ENCODE measurements at places on chromosomes 3 and 15. TPM values are rescaled to one million over a fixed set of nuclear protein-coding genes. Genes with fewer than 3 reads are reported as not detected.

DNA sequence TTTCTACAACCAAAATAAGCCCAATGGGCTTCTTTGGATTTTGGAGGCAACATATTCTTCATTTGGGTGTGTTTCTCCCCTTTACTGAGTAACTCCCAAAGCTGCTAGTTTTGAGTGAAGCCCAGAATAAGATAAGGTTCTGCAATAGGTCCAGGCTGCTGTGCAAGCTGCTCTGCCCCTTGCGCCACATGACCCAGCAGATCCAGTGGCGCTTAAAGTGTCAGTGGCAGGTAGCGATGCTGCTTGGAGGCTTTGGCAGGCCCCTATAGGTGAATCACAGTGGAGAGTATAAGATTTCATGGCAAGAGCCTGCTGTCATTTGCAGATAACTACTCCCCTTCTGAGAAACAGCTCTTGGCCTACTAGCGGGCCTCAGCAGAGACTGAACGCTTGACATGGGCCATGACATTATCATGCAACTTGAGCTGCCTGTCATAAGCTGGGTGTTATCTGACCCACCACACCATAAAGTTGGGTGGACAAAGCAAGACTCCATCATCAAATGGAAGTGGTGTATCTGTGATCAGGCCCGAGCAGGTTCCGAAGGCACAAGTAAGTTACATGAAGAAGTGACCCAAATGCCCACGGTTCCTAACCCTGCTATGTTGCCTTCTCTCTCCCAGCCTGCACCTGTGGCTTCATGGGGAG, 88.4 kb upstream of the OXTR start:
- no peak for DNase-seq

- DNase-seq, result no peak
Measured at GRCh38 chr3:130679218-130679617, 67.4 kb downstream of the PIK3R4 start.

DNA sequence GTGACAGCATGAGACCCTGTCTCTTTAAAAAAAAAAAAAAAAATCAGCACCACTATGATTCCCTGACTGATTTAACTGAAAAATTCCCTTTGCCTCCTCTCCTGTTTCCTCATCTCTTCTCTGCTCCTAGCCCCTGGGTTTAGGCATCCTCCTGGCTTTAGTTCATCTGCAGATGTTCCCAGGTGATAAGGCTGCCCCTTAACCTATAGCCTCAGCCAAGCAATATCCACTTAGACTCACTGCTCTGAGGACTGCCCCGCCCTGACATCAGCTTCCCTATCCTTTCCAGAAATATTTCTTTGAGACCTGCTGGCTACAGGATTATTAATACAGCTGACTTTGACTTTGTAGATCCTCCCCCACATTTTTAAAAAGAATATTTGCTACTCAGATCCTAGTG, 39.4 kb upstream of the HACD2 start:
- no peak for DNase-seq

DNA sequence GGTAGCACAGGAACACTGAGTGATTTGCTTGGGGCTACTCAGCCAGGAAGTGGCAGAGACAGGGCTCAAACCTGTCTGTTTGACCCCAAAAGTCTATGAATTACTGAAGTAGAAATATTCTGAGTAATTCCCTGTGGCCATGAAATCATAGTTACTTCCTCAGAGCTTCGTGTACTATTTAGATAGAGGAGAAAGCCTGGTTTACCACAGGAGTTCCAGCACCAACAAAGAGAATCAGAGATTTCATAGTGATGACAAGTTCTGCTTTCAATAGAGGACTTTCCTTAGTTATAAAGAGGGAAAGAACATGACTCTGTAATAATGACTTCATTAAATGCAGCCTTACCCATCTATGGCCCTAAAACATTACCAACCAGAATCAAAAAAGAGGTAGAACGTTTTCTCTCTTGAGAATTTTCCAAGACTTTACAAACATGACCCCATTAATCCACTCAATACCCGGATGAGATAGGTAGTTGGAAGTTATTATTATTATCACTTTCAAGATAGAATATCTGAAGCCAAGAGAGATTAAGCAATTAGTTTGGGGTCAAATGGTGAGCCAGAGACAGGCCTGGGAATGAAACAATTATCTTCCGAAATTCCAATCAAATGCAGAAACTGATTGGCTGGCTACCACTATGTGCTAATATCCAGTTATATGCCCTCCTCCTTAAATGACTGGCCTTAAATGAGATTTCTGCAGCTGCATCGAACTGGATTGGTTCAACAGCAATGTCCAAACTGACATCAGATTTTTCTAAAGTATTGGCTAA, 13.6 kb upstream of the WNT5A start:
- DNase-seq, result no peak

DNA sequence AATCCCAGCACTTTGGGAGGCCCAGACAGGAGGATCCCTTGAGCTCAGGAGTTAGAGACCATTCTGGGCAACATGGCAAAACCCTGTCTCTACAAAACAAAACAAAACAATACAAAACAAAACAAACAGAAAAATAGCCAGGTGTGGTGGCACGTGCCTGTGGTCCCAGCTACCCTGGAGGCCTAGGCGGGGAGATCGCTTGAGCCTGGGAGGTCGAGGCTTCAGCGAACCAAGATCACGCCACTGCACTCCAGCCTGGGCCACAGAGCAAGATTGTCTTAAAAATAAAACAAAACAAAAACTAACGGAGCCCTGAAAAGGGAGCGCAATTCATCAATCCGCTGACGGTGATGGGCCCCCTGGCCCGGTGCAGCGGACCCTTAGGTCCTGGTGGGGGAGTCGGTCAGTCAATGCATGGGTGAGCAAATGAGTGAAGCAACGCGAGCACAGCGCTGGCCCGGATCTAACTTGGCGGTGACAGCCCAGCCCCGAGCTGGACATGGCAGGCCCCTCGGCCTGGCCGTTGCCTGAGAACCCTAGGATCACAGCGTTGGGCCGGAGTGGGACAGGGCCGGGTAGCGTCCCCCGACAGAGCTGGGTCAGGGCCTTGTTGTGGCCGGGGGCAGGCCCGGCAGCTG, 52.4 kb upstream of the BLM start:
- no peak for DNase-seq

- no peak for DNase-seq
Measured at GRCh38 chr3:170634663-170635384, 48.9 kb upstream of the SLC7A14 start.

GRCh38 chr3:73324203-73325155, 263.0 kb downstream of the EBLN2 start:
- no peak for DNase-seq

GRCh38 chr3:16366581-16366980, 101.6 kb downstream of the OXNAD1 start:
- DNase-seq, result no peak

GRCh38 chr3:186880406-186880805, 37.9 kb downstream of the ADIPOQ start:
- DNase-seq, result no peak

- DNase-seq, result no peak
Measured at GRCh38 chr3:136624371-136624770, 127.8 kb downstream of the STAG1 start.

- DNase-seq, result peak; percentile 34
Measured at GRCh38 chr15:77568973-77569728, 63.6 kb downstream of the LINGO1 start.

DNA sequence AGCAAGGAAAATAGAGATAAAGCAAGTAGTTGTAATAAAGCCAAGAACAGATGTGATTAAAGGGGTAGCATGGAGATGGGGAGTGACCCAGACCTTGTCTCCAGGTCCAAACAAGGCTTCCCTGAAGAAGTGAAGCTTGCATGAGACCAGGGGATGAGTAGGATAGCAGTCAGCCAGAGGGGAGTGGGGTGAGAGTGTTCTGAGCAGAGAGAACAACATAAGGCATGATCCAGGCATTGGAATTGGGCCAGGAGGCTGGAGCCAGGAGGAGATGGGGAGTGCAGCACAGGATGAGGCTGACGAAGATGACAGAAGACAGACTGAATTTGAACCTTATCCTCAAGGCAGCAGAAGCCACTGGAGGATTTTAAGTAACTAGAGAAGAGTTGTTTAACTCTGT, 7.2 kb downstream of the TMOD2 start:
- DNase-seq, result no peak

DNA sequence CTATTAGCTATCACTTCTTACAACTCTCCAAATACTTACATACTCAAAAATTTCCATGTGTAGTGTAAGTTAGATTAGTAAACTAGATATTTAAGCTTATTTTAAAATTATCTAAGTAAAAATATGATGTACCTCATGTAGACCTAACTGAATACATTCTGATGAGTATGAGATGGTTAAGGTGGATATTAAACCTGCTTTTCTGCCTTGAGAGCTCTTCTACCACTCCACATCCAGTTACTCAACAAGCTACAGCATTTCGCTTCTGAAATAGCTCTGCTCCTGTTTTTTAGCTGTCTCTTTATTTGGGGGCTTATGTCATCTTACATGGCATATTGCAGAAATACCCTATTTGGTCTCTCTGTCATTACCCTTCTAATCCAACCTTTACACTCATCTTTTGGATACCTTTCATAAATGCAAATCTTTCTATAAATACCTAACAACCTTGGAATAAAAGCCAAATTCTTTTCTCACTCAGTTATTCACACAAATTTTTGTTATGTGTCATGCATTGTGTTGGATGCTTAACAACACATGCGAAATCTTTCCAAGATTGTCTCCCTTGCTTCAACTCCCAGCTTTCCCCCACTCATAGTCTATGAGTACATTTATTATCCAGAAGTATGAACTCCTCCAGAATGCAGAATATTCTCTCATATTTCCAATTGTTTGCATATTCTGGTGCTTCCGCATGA, 92.0 kb downstream of the ALCAM start:
- DNase-seq, result no peak

- no peak for DNase-seq
Measured at GRCh38 chr3:167653155-167653554, 587 bp downstream of the WDR49 start.

DNA sequence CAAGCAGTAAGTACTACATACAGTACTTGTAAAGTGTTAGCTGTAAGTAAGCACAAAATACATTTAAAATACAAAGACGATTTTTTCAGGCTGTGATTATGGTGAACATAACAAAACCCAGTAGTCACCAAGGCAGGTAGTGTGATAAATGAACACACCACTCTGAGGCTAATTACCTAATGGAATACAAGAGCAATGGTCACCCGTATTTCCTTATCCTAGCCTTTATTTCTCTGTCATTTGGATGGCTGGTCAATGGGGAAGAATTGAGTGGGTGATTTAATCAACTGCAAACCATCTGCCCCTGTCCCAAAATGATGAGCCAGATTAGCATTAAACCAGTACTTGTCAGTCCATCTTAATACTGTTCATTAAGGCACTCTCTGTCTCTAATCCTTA, 89.2 kb upstream of the CGNL1 start:
- DNase-seq, result no peak

- no peak for DNase-seq
Measured at GRCh38 chr3:106420628-106421027, 551.8 kb upstream of the CBLB start.

GRCh38 chr3:169085827-169086226, 577.7 kb downstream of the MECOM start:
- DNase-seq, result no peak

GRCh38 chr15:93024716-93025624, 64.0 kb downstream of the RGMA start:
- DNase-seq, result no peak

DNA sequence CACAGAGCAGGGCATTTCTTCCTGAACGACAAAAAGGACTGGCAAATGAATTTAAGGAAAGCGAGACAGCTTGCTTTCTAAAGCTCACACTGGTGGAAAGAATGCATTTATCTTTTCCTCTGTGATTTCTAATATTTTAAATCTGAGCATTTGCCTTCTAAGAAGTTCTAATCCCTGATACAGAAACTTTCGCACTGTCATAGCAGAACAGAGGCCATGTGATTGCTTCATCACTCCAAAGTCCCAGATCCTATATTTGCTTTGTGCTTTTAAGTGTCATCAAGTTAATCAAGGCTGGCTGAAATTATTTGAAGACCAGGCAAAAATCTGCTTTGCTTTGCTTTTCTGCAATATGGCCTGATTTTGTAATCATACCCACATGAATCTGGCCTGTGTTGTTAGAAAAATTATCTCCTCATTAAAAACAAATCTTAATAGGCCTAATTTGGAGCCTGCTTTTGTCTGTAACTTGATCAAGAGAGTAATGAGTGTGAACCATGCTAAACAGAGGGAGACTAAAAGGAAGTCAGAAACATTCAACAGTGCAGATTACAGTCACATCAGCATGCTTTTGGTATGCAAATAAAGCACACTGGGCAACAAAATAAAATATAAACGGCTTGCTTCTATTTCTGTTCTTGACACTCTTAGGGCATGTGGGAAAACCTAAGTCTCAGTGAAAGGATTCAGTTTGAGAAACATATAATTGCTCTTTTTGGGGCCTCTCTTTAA, 178.2 kb upstream of the ADAMTS9 start:
- no peak for DNase-seq

DNA sequence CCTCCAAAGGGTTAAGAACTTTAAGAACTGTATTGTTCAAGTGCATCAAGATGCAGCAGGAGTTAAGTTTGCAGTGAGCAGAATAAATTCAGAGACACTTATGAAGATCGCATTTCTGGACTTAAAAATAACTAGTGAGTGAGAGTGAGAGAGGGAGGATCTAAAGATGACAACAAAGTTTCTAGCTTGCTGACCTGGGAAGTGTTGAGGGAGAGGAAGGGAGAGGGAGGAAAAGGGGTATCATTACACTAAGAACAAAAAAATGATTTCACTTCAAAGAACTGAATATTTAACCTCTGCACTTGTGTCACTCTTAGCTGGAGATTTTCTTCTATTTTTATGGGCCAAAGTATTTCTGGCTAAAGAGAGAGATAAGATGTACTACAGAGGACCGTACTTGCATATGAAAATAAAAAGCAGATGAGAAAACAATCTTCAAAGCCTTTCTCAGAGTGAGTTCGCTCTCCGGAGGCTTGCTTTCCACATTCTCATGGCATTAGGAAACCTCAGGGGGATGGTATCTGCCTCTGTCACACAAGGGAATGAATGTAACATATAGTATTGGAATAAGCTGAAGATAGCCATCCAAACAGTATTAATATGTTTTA, 91.4 kb upstream of the TJP1 start:
- no peak for DNase-seq

ACAN gene
- total RNA-seq, result not detected

CEP19 gene
- total RNA-seq, result 1.2 TPM

RPL39L gene
- total RNA-seq, result 27.2 TPM

MFN1 gene
- 79.9 TPM for total RNA-seq

IDH2 gene
- total RNA-seq, result 108 TPM

GOLGA6L1 gene
- not detected for total RNA-seq

CHRNA3 gene
- not detected for total RNA-seq

PSMA4 gene
- total RNA-seq, result 358 TPM

FOXB1 gene
- total RNA-seq, result not detected
